ENCODE measurements at places on chromosomes 6 and 20. TPM values are rescaled to one million over a fixed set of nuclear protein-coding genes. Genes with fewer than 3 reads are reported as not detected.
A peak's percentile ranks its signal among the peaks of the same experiment; 100 is the strongest.

Gene BNIP5
- total RNA-seq: under 0.01 TPM

Gene AURKA
- 10.0 TPM for total RNA-seq

Gene MANEA
- total RNA-seq: 39.5 TPM

DNA sequence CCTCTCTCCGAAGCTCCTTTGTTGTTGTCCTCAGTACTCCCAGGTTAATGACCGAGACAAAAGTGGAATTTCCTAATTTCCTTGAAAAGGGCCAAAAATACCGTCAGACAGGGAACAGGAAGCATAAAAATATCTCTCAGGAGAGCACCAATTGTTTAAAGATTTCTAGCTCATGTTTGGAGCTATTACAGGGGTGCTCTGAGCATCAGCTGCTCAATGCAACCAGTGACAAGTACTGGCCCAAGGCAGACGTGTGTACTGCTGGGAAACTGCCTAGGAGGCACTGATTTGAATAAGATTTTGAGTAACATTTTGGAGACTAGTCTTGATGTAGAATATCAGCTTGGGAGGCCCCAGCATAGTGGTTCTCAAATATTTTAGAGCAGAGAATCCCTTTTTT is 17.3 kb downstream of the LAMA4 start:
- no peak for DNase-seq

GRCh38 chr20:25750765-25751696 is 54.4 kb upstream of the ZNF337 start:
- DNase-seq: peak; percentile 80

GRCh38 chr6:138896104-138896756 is 91.8 kb downstream of the REPS1 start:
- DNase-seq: no peak

- DNase-seq: peak; percentile 88
Observed at GRCh38 chr6:138844192-138844591, 48.3 kb downstream of the ECT2L start.

Measured in spinal cord (tissue), 10 donors.